ENCODE measurements at places on chromosomes 12 and 14. TPM values are rescaled to one million over a fixed set of nuclear protein-coding genes. Genes with fewer than 3 reads are reported as not detected.

Gene CLEC4A
- 0.28 TPM for total RNA-seq

Gene SLCO1C1
- not detected for total RNA-seq

Gene DENND5B
- total RNA-seq = 13.4 TPM

Gene MANSC4
- not detected for total RNA-seq

Gene SSTR1
- 1.1 TPM for total RNA-seq
